ENCODE measurements at places on chromosomes 16 and 17. TPM values are rescaled to one million over a fixed set of nuclear protein-coding genes. Genes with fewer than 3 reads are reported as not detected.
A peak's percentile ranks its signal among the peaks of the same experiment; 100 is the strongest.

DNA sequence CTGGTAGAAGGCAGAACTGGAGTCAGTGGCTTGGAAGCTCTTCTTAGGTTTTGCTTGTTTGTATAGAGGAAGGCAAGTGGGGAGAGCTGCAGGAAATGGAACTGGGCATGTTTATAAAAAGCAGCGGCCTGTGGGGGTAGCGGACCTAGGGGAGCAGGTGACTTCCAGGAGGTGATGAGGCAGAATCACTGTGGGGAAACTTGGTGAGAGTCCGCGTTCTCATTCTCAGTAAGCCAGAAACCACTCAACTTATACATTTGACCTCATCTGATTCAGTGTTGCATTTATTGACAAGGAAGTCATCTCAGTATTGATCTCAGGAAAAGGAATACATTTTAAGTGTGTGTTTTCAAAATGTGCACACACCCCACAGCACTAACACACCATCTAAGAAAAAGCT is 299.8 kb downstream of the CNTNAP4 start:
- no peak for DNase-seq

DNA sequence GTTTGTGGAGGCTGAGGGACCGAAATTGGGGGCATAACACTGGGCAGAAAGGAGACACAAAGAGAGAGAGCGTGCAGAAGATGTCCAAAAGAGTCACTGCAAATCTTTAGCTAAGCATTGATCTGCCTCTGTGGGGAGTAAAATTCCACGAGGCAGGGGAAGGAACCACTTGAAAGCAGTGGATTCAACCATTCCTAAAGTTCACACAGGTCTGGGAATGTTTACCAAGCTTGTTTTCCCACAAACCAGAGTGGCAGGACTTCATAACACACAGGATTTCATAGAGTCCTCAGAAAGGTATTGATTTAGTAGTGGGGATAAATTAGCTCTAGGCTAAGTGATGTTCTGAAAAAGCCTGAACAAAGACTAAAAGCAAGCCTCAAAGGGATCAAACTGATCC is 66.1 kb upstream of the RPL38 start:
- no peak for DNase-seq

GRCh38 chr16:24257958-24258357 is 1.8 kb downstream of the CACNG3 start:
- no peak for DNase-seq

DNA sequence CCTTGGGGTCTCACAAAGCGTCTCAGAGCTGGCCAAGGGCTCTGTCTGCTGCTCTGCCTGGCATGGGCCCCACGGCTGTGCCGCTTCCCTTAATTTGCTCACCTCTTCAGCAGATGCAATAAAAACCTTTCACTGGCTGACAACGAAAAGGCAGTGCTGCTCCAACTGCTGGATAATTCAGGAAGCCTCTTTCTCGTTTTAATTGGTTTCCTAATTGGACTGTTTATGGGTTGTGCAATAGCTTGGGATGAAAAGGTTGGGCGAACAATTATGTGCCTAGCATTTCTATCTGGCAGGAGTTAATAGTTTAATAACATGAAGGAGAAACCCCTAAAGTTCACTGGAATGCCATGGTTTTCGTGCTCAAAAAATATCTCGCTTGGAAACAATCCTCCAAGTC is 234.1 kb upstream of the IRX5 start:
- DNase-seq = no peak

DNA sequence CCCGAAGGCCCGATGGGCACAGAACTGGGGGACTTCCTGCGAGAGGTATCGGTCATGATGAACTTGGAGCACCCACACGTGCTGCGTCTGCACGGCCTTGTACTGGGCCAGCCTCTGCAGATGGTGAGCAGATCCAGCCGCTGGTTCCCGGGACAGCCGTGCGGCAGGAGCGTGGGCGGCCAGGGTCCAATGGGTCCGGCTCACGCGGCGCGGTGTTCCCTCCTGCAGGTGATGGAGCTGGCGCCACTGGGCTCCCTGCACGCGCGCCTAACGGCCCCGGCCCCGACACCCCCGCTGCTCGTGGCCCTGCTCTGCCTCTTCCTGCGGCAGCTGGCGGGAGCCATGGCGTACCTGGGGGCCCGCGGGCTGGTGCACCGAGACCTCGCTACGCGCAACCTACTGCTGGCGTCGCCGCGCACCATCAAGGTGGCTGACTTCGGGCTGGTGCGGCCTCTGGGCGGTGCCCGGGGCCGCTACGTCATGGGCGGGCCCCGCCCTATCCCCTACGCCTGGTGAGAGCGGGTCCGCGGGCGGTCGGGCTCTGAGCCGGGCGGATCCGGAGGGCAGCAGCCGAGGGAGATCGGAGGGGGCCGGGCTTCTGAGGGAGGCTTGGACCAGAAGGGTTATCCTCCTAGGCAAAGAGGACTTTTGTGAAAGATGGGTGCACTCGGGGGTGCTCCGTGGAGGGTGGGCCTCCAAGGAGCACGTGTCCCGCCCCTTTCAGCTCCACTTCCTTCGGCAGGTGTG is 3.0 kb downstream of the TNK1 start:
- DNase-seq = peak; percentile 57

DNA sequence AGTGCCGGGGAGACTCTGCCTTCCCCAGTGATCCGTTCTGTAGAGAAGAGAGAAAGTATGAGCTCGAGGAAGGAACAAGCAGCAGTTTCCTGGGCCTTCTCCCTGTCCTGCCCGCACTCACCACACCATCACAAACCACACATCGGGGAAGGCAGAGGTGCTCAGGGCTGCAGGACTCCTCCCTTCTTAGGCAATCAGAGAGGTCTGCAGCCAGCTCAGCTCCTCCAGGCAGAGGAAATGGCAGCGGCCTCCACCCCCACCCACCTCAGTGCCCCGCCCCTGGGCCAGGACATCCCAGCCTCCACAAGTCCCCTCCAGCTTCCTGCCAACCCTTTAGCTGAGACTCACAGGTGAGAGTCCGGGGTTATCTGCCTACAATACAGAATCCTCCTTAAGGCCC is 2.0 kb downstream of the ZNF319 start:
- DNase-seq = no peak

KRTAP4-3 gene
- total RNA-seq = 1.4 TPM

DNA sequence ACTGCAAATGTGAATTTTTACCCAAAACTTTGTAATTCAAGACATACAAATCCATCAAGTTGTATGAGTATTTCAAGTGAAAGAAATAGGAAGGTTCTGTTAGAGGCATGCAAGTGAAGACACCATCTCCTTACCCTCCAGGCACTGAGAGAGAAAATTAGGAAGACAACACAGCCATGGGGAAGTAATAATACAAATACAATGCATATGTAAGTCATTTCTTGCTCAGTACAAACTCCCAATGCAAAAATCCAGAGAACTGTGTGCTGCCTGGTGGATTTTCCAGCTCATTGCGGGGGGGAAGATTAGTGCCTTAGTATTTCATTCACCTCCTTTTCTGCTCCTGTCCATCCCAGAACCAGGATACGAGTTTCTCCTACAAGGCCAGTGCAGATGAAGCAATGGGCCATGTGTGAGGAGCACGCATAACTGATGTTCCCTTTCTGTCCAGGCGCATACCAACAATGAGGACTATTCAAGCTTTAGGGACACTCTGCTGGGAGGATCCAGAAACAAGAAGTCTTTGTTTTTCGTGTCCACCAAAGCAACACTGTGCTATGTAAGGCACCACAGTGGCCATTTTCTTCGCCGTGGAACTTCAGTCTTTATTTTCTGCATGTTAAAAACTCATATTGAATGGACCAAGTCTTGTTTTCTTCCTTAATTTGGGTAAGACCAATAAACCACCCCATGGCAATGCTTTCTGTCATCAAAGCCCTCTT is 143.7 kb upstream of the RCVRN start:
- DNase-seq = no peak

DNA sequence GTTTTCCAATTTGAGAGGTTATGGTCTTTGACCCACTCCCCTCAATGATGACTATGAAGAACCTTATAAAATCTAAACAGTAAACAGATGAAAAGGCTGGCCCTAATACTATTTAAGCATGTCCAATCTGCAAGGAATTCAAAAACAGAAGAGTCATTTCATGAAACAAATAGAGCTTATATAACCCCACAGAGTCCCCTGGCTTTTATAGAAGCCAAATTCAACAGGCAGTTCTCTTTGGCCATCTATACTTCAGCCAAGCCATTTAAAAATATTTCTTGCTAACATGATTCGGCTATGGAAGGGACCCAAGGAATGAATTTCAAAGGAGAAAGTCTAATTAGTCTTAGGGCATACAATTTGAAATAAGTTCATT is 43.4 kb downstream of the SPOP start:
- DNase-seq = no peak

GGT6 gene
- 1.4 TPM for total RNA-seq

CNTROB gene
- total RNA-seq = 10.8 TPM

CEP295NL gene
- 3.9 TPM for total RNA-seq

GRCh38 chr17:74833501-74834377 is 25.9 kb downstream of the GRIN2C start:
- no peak for DNase-seq

GRCh38 chr17:1645207-1646171 is at the start of gene SCARF1:
SCARF1 (minus strand) TSS chr17:1645732; CDS start chr17:1645697, 35 bp downstream.
- no peak for DNase-seq

GRCh38 chr17:55606488-55606815 is 95.2 kb upstream of the SMIM36 start:
- no peak for DNase-seq

DNA sequence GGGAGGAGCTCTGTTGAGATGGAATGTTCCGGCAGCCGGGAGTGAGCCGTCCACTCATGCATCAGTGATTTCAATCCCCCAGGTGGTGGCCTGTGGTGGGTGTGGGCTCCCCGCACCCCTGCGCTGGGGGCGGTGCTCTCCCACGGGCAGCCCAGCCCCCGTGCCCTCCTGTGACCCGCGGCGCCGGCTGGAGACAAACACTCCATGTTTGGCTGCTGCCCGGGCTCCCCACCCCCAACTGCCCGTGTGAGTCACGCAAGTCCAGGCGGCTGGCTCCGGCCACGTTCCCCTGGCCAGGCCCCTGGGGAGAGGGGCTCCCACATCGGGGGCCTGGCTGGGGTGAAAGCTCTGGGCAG is 29.4 kb downstream of the CACNA1H start:
- peak; percentile 81 for DNase-seq

IGFALS gene
- 0.96 TPM for total RNA-seq

CBFA2T3 gene
- 1.4 TPM for total RNA-seq

GNGT2 gene
- total RNA-seq = not detected
